Esophagus mucosa (tissue), 1 donor: ENCODE measurements at places on chromosomes 4 and X. TPM values are rescaled to one million over a fixed set of nuclear protein-coding genes. Genes with fewer than 3 reads are reported as not detected.

The CNGA1 gene
- 7.2 TPM for total RNA-seq

The VEGFD gene
- 0.20 TPM for total RNA-seq

The CENPVL2 gene
- total RNA-seq: not detected

DNA sequence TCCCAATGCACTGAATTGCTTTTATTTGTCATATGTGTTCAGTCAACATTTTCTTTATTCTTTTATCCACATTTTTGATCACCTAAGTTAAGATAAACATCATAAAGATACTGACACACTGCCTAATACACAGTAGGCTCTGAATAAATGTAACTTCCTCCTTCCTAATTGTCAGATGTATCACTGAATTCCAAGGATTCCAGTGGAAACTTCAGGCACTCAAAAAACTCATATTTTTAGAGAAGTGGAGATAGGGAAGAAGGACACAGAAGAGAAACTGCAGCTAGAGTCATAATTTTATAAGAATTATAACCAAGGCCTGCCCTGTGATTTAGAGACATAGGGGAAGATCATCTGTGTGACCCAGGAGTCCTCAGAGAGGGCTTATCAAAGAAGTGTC lies 753.3 kb downstream of the ADGRL3 start:
- no peak for ATAC-seq

DNA sequence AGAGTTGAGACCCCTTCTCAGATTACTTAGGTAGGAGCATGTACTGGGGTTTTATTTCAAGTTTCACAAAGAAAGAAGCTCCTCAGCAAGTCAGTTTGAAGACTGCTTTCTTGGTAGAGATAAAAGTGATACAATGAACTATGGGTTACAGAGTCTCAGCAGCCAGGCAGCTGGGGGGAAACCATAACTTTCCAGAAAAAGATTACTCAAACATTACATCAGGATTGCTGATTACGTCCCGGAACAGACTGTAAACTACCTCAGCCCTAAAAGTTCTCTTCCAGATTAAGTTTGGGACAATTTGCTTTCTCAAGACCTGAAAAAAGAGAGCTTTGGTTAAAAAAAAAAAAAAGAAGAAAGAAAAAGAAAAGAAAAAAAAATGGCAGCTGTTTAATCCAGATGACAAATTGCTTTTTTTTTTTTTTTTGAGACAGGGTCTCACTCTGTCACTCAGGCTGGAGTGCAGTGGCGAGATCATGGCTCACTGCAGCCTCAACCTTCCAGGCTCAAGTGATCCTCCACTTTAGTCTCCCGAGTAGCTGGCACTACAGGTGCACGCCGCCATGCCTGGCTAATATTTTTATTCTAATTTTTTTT lies 16.6 kb downstream of the SAT1 start:
- ATAC-seq: no peak

- ATAC-seq: no peak
Observed at GRCh38 chr4:73648478-73648877, 28.2 kb upstream of the RASSF6 start.

- ATAC-seq: no peak
Observed at GRCh38 chr4:102678107-102678506, 82.7 kb downstream of the MANBA start.

DNA sequence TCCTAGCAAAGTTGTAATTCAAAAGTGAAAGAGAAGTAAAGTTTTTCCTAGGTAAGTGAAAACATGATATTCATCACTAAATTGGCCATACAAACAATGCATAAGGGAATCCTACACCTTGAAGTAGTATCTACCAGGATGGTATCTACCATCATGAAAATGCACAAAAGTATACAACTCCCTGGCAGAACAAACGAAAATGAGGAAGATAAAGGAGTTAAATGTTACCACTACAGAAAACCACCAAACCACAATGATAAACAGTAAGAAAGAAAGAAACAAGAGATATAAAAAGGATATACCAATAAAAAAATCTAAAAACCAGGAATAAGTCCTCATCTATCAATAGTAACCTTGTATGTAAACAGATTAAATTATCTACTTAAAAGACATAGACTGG lies 26.9 kb downstream of the GK2 start:
- ATAC-seq: no peak

DNA sequence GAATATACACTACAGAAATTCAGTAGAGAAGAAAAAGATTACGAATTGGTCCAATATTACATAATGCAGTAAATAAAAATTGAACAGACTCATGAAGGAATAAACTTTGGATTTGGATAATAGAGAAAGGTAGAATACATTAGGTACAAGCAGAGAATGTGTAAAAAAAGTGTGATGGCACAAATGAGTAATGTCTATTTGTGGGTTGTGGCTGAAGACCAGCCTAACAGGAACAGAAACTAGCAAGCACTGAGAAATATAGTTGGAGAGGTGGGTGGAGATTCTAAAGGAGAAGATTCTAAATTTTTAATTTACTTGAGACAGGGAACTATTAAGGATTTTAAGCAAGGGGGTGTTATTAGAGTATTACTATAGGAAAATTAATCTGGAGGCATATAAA lies 15.2 kb upstream of the CLOCK start:
- ATAC-seq: peak; percentile 53

DNA sequence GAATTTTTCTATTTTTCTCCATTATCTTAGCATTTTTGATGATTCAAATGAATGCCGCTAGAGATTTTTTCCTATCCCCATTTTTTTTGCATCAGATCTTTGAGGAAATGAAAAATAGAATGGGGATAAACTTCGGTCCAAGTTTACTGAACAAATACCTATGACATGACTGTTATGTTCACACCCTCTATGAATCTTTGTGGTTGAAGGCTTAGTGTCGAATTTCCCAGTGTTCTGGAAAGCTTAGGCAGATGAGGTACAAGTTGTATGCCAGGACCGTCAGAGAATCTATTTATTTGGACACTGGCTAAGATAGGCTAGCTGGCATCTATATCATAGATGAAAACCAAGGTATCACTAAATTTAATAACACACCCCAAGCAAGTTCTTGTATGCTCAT lies 123.4 kb downstream of the SPCS3 start:
- no peak for ATAC-seq

GRCh38 chr4:168600796-168601583 lies 104.1 kb downstream of the PALLD start:
- ATAC-seq: peak; percentile 87

DNA sequence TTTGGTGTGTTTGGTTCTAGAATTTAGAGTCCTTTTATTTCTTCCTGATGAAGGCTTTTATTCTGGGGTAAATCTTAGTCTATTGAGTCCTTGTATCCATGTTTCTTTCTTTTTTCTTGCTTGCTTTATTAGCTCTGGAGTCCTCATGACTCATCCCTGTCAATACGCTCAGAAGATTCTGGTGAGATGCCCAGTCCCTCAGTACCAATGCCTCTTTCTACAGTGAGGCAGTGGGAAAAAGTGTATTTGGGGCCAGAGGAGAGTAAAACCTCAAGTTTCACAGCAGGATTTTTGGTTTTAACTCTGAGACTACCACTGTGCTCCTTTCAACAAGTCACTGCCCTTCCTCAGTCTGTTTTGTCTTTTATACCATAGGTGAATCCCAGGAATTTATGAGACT lies 368.0 kb downstream of the GBA3 start:
- no peak for ATAC-seq

DNA sequence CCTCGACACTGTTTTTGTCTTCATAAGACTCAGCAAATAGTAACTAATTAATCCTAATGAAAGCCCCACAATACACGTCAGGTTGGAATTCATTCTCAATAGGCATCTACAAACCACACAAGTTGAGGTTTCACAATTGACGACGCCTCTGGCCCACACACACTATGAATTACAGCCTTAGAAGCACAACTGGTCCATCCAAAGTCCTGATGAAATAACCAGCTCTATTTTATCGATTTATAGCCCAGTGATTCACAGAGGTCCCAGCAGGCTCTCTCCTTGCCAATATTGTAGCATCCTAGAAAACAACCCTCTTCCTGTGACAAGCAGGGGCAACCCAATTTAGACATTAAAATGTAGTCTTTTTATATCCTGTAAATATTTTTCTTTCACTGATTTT lies 112.1 kb downstream of the NR3C2 start:
- no peak for ATAC-seq

DNA sequence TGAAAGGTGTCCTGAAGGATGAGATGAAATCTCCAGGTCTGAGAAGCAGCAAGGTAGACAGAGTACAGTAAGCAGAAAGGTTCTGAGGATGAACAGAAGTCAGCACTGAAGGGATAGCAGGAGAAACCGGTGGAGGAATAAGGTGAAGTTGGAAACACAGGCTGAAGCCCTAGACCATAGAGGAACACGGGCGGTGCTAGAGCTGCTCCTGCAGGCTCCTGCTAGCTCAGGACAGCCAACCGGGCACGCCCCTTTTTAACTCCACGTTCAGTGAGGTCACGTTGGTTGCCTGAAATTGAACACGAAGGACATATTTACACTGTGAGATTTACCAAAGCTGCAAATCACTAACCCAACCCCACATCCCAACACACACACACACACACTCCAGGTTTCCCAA lies 1886.4 kb upstream of the AGA start:
- no peak for ATAC-seq

DNA sequence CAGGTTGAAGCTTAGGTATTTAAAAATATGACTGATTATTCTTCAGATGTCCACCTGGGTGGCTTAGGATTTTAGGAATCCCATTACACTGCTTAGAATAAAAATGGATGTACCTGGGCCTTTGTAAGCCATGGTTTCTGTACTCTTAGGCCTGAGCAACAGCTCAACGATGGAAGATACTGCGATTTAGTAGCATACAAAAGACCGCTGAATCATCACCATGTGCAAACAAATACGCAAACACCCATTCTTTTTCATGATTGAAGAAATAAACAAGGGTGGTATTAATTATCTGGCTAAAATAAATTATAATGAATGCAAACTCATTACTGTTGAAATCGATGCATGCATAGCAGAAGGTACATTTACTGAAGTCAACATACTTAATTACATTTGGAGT lies 188.9 kb downstream of the ZNF330 start:
- ATAC-seq: no peak

- ATAC-seq: no peak
Observed at GRCh38 chrX:74408304-74408703, 13.0 kb upstream of the SLC16A2 start.

DNA sequence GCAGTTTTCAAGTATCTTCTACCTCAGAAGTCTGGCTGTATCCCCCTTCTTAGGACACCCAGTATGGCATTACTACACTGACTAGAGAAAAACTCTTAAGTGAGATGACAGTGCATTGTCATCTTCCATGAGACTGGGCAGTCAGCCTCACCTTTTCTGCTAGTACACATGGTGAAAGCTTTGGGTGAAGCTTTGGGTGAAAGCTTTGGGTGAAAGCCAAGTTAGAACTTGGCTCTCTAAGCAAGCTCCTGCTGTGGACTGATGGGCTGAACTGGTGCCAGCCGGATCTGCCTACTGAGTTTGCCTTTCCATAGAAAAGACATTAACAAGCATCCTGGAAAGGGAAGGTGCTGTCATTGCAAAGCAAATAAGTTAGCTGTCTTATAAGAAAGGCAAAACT lies 8.8 kb downstream of the EPHA5 start:
- ATAC-seq: no peak
